ENCODE measurements at places on chromosomes 2 and 18.

- no peak for DNase-seq
These were observed 132.8 kb upstream of the REG3A start for GRCh38 chr2:79292239-79292957.

- DNase-seq = peak; percentile 11
These were observed 9.8 kb upstream of the ERBB4 start for GRCh38 chr2:212548455-212548819.

DNA sequence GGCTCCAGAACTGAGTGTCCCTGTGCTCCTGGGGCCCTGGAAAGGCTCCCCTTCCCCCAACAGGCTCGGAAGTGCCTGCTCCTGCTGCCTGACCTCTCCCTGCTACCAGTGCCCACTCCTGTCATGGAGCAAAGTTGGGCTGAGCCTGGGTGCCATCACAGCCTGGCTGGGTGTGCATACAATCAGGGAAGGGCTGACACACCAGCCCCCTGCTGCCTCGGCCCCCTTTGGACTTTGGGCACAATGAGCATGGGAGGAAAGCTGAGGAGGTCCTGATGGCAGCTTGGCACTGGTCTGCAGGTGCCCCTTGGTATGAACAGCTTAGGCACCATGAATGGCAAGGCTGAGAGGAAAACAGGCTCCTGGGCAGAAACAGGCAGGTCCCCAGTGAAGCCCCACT lies 405.0 kb downstream of the PID1 start:
- DNase-seq = no peak

- no peak for DNase-seq
These were observed 125.7 kb downstream of the PDE1A start for GRCh38 chr2:182301093-182301492.

DNA sequence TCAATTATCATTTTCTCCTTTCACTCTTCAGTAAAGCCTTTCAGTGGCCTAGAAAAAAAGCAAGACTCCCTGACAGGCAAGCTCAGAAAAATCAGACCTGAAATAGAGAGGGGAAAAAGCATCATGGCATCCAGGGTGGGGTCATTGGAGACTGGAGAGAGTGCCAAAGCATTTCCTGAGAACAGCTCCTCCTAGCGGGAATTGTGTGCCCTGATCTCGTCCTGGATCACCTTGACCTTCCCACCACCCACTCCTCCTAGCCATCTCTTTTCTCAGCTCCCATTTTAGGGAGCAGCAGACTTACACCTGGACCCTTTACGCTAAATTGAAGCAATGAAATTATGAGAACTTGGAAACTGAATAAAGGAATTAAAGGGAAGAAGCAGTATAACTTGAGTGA lies 176.6 kb downstream of the VWC2L start:
- no peak for DNase-seq

GRCh38 chr2:60837123-60837522 lies 44.3 kb upstream of the REL start:
- no peak for DNase-seq

- no peak for DNase-seq
These were observed 172.6 kb downstream of the TCF4 start for GRCh38 chr18:55415258-55415871.

DNA sequence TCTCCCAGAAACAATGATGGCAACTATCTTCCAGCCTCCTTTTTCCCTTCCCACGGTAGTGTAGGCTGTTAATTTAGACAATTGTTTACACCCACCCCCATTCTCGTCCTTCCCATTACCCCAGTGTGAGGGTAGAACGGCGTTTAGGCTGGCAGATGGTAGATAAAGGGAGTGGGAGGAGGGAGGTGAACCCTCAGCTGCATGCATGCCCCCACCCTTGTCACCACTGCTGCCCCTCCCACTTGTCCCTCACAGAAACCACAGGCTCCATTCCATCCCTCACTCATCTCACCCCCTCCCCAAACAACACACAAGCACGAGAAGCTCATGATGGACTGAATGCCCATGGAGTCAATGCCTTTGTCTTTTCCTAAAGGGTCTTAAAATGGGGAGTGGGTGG lies 107.9 kb upstream of the PARD3B start:
- no peak for DNase-seq

DNA sequence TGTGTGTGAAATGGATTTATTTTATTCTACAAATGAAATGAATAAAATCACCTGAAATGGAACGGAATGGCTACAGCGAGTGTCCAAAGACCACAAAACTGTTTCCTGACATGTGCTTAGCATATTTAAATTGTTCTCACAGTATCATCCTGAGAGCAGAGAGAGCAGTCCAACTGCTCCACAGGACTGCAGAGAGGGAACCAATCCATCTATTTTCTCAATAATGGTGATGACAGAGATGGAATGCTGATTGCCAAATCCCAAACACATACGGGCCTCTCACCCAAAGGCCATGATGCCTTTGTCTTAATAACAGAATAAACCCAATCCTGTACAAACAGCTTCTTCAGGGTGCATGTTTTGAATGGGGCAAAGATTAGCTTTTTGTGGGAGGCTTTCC lies 41.1 kb downstream of the STAT1 start:
- peak; percentile 60 for DNase-seq

DNA sequence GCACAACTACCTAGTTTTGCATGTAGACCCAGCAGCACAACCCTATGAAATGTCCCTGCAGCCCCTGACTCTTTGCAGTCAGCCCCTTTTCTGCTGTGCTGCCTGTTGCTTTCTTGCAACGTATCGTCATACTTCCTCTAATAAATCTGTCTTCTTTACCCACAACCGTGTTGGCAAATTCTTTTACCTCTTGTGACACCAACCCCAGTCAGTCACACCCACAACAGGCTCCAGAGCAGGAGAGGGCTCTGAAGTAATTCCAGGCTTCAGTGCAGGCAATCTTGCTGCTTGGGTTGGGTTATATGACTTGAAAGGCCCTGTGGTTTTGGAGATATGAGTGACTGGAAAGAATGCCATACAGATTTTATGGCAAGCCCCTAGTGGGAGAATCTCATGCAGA lies 79.1 kb upstream of the KCNH7 start:
- no peak for DNase-seq

DNA sequence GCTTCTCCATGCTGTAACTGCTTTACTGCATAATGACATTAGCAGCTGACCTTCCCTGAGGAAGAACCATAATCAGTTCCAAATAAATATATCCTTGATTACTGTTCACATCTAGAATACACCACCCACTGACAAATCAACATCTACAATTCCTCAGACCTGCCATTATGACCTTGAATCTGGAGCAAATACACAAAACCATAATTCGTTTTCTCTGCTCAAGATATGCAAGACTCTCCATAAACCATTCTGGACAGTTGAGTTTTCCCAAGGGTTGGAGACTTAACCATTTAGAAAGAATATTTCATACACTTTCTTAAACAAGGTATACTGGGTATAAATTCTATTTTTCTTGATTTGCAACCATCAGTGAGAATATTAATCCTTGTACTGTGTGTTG lies 11.8 kb downstream of the C2orf76 start:
- no peak for DNase-seq

DNA sequence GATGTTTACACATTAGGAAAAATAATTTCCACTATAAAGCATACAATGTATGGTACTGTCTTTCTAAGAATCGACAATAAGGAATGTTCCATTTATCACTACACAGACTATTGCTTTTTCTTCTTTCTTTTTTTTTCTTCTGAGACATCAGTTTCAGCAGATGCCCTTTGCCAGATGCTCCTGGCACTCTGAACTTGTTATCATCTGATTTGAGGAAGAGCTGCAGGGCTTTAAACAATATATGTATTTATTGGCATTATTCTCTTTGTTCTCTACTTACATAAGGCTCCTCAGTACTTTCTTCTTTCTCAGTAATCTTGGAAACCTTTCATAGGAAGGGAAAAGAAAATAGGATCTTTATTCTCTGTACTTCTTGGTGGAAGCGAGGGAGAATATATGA lies 45.0 kb upstream of the AGPS start:
- DNase-seq = no peak

GRCh38 chr2:199019898-199020507 lies 437.7 kb downstream of the SATB2 start:
- DNase-seq = peak; percentile 9

- no peak for DNase-seq
These were observed 927.6 kb upstream of the FANCL start for GRCh38 chr2:59168766-59169165.

DNA sequence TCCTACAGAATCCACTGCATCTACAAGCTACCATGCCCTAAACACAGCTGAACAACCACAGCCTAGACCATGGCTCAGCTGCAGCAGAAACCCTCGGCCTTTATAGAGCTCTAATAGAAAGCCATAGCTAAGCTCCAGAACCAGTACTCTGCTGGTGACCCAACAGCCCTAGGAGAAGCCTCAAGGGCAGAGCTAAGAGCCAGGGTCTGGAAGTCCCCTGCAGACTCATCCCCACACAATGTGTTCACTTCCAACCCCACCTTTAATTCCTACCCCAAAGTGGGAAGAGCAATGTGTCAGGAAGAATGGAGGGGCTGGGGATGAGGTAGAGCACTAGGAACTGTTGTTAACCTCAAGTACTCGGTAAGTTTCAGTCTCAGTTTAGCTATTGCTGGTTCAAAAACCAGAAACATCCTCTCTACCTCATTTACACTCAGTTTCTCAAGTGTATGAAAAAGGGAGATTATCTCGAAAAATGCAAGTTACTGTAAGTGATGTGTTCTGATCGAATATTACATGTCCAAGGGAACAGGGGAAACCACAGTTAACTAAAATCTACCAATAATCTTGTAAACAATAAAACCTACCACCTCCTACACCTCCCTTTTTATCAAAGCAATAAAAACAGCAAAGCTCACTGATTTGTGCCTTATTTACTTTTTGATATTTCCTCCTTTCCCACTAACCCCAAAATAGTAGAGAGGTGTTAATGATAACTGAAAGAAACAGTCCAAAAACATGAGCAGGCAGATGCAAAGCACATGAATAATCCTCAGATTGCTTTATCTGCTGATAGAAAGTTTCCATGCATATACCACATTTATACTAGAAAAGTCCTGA lies 36.2 kb downstream of the THADA start:
- no peak for DNase-seq

- DNase-seq = no peak
These were observed 106.3 kb downstream of the MYCN start for GRCh38 chr2:16046649-16047048.

DNA sequence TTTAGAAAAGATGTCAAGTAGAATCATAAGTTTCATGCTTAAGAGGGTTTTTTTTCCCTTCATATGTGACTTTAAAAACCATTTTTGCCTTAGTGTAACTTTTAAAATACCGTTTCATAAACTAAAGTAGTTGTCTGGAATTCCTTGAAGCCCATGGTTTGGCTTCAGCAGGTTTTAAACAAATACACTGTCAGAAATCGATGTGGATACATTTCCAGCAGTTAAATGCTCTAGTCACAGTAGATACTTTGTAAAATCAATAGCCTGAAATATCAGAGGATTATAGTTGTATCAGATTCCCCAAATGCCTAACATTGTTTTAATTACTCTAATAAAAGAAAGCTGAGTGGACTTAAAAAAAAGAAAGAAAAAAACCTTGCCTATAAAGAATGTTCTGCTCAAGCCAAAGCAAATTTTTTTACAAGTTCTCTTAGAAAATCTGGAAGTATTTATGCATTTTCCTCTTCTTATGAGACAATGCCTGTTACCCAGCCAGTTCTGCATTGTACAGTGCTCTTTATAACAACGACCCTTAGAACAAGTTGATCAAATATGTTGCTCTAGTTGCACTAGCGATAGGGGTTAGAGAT lies 260.5 kb downstream of the LTBP1 start:
- DNase-seq = peak; percentile 51

GRCh38 chr2:223196331-223196730 lies 144.3 kb downstream of the KCNE4 start:
- DNase-seq = no peak

GRCh38 chr18:22778996-22779395 lies 154.1 kb upstream of the RBBP8 start:
- DNase-seq = no peak

- DNase-seq = no peak
These were observed 2.8 kb downstream of the MAPK4 start for GRCh38 chr18:50562686-50563085.

DNA sequence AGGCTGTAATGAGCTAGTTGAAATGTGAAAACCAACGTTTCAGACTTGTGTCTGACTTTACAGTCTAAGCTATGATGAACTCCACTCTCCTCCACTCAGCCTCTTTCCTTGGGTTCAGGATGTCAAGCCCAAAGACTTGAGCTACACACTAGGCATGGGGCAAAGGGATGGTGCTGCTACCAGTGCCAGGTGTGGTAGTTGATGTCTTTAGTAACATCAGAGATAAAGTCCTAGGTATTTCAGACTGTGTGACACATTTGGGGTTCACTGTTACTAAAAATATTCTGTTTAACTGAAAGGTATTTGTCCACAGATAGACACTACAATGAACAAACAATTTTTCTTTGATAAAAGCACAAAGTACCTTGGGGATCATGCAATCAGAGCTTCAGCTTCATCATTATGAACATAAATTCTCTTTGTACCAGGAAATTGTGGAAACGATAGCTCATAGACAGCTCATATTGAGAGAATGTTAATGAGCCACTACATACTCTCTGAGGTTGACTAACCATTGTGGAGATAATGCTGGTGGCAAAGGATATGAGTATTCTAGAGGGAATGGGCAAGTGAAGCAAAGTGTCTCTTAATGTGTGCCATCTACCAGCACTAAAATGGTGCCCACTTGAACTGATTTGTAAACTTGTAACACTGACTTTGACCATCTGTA lies 253.7 kb upstream of the THUMPD2 start:
- DNase-seq = peak; percentile 82

- DNase-seq = no peak
These were observed 187.5 kb downstream of the TWIST2 start for GRCh38 chr2:239035361-239035814.

GRCh38 chr2:199197448-199197847 lies 260.3 kb downstream of the SATB2 start:
- no peak for DNase-seq

DNA sequence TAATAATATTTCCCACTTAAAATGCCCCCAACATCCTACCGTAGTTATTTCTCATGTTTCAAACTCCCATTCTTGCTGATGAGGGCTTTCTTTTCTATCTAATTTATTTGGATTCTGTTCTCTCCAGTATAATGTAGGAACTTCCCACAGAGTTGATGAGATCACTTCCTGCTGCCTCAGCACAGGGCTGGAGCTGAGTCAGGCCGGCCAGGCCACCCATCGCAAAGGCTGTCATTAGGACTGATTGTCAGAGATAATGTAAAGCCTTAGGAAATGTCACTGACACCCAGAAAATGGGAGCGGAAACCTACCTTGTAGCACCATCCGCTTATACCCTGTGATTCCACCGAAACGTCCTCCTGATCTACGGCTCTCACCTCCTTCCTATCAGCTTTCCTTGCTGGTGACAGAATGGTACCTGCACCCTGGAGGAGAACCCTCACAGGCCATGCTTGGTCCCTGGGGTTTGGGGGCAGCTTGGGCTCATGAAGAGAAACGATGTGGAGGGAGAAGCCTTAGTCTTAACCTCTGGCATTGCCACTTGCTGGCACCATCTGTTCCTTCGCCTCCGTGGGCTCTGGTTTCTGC lies 672.8 kb upstream of the ID2 start:
- no peak for DNase-seq

DNA sequence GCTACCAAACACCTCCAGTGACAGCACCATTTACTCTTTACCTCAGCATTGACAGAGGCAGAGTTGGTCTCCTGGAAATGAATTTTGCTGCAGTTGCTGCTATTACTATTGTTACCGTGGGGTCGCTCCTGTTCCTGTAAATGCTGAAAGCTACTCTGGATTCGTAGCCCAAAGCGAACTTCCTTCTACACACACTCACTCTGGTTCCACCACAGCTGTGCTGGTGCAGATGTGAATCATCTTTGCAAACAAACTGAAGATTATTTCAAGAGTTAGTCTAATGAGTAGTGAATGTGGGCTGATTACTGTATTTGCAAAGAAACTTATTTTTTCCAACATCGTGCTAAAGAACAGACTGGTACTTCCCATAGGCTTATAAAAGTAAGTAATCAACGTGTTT lies 304.0 kb downstream of the LPIN1 start:
- peak; percentile 60 for DNase-seq
